ENCODE measurements at places on chromosomes 3 and 15.
A peak's percentile ranks its signal among the peaks of the same experiment; 100 is the strongest.

- no peak for DNase-seq
Observed at GRCh38 chr15:49964061-49964460, 155.0 kb downstream of the ATP8B4 start.

DNA sequence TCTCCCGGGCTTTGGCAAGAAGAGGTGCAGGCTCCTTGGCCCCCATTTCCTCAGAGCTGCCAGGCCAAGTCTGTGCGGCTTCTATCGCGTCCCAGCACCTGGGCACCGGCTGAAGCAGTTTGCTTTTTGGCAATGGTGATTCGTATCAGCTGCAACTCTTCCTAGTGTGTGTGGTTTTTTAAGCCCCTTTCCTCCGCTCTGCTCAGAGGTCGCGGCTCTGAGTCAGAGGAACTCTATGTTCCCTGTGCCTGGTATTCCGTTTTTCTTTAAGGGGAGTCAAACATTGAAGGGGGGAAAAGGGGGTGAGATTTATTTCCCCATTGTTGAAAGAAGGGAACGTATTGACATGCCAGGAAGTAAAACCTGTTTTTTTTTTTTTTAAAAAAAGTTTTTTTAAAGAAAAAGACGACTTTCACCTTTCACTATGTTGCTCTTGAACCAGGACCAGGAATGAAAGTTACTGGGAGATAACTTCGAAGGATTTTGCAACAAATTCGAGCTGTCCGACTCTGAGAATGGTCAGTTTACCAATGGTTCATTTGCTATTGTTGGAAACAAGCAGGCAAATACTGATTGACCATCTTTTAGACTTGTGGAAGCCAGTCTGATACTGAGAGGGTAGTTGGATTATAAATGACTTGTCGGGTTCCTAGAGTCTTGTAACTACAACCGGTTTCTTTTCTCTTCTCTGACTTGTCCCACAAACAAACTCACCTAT is 1.1 kb downstream of the ARMC8 start:
- peak; percentile 74 for DNase-seq

- DNase-seq: no peak
Observed at GRCh38 chr3:176873261-176873660, 324.0 kb downstream of the TBL1XR1 start.

- DNase-seq: no peak
Observed at GRCh38 chr3:138227650-138228049, 40.5 kb downstream of the ARMC8 start.

DNA sequence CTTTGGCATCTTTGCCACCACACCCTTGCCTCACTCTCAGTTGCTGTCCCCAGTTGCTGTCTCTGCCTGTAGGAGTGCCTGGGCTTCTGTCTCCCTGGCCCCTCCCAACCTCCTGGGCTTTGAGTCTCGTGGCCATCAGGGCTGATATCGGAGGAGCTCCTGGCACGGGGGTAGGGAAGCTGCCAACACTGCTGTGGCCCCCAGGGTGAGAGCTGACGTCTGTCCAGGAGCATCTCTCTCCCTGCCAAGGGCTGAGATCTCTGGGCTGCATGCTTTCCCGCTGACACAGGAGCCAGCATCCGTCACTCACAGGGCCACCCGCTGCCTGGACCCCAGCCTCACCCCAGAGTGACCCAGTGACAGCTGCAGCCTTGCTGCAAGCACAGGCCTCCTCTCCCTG is 47.4 kb downstream of the EXOG start:
- no peak for DNase-seq

- no peak for DNase-seq
Observed at GRCh38 chr3:164320962-164321361, 757.3 kb downstream of the SI start.

DNA sequence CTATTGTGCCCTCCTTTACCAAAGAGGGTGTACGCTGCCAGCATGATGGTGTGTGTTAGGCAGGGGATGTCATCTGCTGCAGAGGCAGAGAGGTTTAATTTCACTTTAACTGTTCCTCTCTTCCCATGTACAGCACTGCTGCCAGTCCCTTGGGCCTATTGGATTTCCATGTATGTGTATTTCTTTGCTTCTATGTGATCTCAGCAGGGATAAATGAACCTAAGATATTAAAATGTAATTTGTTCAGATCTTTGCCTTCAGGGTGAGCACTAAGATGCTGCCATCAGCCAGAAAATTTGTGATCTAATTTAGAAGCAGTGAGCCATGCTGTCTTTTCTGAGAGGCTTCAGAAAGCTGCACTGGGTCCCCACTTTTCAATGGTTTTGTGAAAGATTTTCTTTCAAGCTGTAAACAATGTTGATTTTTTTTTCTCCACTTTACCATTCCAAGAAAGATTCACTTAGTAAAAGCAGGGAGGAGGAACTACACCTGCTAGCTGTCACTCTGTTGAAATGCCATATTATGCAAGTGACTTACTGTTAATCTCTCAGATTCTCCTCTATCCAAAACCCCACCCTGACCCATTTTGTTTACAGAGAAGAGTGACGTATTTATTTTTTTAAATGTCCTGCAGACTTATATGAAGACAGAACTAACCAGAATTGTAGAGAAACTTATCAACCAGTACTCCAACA is 261.9 kb downstream of the TBL1XR1 start:
- DNase-seq: no peak

- DNase-seq: peak; percentile 77
Observed at GRCh38 chr15:69391046-69391757, 22.9 kb upstream of the KIF23 start.

DNA sequence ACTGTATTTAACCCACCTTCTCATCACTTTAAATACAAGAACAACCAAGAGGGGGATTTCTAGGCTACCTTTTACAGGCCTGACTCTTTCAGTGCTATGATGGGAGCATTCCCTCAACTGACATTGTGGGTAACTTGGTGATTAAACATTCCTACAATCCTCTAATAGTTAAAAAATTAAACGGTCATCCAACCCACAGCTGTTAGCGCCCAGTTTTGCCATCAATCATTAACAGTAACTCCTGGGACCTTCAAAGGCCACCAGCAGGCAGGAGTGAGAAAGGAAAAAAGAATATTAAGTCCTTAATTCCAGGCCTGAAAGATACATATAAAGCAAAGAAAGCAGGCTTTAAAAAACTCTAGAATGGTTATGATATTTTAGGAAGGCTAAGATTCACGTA is 512.1 kb downstream of the MAGI1 start:
- DNase-seq: no peak

GRCh38 chr3:57085211-57085610 is 24.7 kb downstream of the SPATA12 start:
- DNase-seq: no peak

DNA sequence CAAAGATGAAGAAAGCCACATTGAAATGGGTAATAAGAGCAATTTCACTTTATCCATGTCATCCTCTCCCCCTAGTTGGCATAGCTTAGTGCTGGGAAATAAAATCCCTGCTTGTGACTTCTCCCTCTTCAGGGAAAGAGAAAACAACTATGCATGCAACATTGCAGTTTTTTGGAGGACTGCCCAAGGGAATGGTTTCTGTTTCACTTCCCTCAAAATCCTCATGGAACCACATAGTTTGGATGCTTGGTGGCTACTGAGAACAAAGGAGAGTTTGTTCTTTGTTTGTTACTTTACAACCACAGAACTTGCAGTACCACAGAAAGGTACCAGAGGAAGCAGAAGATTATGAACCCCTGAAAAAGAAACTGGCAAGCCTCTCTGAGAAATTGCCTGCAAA is 384.6 kb upstream of the RORA start:
- DNase-seq: no peak

DNA sequence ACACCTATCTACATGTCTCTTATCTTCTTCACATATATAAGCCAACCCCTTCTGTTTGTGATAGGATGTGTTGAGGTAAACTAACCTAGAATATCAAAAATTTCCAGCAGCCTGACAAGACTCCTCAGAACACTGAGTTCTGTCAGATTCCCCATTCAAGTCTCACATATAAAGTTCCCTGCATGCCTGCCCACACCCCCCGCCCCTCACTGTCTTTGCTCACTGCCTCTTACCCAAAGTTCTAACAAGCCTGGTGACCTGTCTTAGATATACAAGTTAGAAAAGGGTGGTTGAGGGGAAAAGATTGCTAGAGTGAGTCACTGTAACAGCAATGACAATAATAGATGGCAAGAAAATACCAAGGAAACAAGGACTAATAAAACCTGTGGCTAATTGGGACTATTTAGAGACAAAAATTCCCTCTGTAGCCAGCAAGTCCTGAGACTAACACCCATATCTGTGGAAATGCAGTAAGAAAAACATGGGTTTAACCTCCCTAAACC is 40.1 kb downstream of the FBXO22 start:
- DNase-seq: no peak

DNA sequence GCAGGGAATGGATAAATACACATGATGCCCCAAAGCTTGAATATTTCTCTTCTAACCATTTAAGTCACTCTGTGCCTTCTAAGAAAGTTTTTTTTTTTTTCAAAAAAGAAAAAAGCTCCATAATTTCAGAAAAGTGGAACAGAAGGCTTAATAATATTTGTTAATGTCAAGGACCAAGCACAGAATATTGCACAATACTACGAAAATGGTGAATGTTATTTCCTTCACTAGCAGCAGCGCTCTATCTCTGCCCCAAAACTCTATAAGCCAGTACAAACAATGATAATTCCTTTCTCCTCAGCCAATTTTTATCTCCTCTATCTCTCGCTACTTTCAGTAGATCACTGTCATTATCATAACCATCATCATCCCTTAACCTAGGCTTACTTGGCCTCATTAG is 72.7 kb downstream of the FEZF2 start:
- no peak for DNase-seq

DNA sequence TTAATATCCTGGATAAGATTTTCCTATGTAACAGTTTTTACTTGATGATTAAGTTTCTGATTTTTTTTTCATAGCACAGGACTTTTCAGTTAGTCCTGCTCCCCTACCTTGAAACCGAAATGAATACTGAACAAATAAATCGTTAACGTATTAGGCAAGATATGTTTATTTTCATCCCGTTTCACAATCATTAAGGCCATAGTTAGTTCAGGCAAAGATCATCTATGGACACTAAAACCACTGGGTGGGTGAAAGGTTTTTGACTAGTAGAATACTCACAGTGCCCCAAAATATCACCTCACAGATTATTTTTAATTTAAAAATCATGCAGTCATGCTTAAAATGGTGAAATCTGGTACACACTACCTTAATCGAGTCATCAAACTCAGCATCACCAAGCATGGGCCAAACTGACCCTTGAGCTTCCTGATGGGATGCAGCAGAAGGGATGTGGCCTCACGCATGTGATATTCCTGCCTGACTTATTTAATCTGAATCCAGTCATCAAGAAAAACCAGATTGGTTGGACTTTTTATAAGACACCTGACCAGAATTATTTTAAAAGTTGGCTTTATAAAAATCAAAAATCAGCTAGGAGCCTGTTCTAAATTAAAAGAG is 365.0 kb downstream of the LPP start:
- DNase-seq: no peak

- DNase-seq: peak; percentile 54
Observed at GRCh38 chr15:96325541-96326327, 4.8 kb upstream of the NR2F2 start.

GRCh38 chr3:193731656-193732055 is 138.6 kb downstream of the OPA1 start:
- DNase-seq: no peak

DNA sequence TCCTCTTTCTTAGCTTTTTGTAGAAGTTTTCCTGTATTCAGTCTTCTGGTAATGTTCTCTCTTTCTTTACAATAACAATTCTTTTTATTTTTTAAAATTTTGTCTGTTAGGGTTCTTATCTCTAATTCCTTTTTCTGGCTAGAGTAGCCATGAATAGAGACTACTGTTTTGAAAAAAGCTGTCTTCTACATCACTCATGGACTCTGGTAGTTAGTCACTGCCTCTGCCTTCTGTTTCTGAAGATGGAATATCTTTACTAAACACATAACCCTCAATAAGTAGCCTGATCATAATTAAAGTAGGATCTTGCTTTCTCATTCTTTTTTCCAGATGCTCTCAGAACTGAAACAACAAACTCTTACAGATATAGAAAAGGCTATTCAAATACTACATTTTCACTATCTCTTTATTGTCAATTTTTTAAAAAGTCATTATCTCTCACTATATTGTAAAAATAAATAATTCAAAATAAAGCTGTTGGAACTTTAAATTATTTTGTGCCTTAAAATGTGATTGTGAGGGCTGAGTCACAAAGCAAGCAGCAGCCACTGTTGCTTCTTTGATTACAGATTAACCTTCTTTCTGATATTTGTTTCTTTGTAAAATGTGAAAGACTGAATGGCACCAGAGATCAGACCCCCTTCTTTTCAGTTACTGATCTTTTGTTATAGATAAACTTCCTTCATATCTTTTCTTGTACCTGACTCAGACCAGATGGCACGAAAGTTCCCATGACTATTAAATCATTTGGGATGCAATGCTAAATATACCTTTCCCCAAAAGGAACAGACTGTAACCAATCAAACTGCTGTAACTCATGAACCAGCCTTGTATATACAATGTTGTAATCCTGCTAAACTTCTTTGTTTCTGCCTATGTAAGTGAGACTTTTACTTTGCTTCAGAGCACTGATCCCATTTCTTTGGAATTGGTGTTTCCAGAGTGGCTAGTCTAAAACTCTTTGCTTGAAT is 1159.5 kb downstream of the IGSF11 start:
- no peak for DNase-seq

DNA sequence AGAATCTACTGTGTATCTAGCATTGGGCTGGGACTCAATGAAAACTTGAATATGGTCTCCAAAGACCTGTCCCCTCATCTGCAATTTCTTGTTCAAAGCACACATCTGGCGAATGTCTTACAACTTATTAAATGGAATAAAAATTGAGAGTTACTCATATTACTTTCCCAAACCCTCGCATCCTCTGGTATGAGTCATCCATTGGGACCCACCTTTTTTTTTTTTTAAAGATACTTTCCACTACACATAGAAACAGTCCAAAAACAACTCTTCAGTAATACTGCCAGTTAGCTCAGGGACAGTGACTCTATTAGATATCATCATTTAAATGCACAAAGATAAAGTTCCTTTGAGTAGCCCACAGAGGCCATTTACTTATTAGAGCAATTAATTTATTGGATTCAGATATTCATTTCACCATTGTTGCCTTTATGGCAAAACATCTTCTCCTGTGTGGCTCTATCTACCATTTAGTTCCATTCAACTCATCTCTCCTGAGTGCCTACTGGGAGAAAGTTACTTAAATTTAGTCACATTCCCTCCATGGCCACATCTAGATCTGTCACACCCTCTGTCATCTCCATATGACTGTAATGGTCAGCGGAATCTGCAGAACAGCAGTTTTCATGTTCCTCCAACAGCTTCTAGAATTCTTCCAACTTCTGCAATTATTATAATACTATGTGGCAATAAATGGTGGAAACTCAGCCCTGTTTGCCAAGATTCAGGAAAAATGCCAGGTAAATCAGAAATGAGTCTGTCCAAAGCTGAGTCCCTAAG is 77.9 kb upstream of the ARHGEF3 start:
- no peak for DNase-seq
